Sciatic nerve (tissue), 2 donors: ENCODE measurements at places on chromosomes 6 and 20. TPM values are rescaled to one million over a fixed set of nuclear protein-coding genes. Genes with fewer than 3 reads are reported as not detected.

PTGIS gene
- total RNA-seq, result 89.7 TPM

DNA sequence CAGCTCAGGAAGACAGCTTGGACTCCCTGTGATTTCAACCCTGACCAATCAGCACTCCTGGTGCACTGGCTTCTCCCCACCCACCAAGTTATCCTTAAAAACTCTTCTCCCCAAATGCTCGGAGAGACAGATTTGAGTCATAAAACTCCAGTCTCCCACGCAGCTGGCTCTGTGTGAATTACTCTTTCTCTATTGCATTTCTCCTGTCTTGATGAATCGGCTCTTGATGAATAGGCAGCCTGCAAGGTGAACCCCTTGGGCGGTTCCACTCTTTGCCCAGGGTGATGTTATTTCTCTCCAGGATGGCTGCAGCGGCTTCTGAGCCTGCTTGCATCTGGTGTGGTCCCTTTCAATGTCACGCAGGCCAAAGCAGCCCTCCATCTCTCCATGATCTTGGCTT lies 12.4 kb downstream of the SLC52A3 start:
- DNase-seq, result no peak

GRCh38 chr6:39865011-39865888 lies 69.0 kb downstream of the MOCS1 start:
- DNase-seq, result peak; percentile 92

- no peak for DNase-seq
Measured at GRCh38 chr6:30887901-30888815, 3.8 kb downstream of the DDR1 start.

FIG4 gene
- 22.4 TPM for total RNA-seq
